ENCODE measurements at places on chromosomes 2 and 18.

GRCh38 chr2:234669621-234670020 lies 172.7 kb upstream of the ARL4C start:
- DNase-seq: no peak

DNA sequence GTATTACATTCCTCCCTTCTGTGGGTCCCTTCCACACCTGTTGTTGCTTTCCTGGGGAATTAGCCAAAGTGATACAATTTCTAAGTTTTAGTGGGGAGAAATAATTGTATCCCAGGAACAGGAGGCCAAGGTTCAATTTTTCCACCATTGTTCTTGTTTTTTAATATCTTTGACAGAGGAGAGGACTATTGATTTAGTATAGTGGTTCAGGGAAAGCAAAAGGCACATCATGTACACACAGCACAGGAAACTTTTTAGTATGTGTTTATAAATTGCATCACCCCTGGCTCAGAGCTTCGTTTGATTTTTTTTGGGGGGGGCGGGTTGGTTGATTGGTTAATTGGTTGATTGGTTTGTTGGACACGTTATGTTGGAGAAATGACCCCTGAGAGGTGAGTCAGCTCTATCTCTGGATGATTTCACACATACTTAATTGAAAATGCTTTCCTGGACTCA lies 431.6 kb downstream of the PID1 start:
- no peak for DNase-seq

- DNase-seq: no peak
These were observed 81.7 kb upstream of the TAF1B start for GRCh38 chr2:9761577-9761976.

DNA sequence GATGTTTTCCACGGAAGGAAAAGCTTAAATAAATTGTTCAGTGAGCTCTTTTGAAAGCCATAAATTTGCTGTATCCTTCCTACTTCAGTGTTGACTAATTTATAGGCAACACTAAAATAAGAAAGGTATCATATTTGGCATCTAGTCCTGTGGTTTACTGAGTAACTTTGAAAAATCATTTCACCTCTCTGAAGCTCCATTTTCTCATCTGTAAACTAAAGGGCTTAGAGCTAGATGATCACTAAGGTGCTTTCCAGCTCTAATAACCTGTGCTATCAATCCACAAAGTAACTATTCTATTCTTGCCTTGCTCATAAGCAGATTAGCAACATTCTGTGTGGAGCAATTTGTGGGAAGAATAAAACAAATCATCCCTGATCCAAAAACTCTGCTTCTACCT lies 3.6 kb upstream of the MYOM1 start:
- DNase-seq: no peak

GRCh38 chr2:112724591-112725525 lies 4.0 kb downstream of the NT5DC4 start:
- DNase-seq: no peak

DNA sequence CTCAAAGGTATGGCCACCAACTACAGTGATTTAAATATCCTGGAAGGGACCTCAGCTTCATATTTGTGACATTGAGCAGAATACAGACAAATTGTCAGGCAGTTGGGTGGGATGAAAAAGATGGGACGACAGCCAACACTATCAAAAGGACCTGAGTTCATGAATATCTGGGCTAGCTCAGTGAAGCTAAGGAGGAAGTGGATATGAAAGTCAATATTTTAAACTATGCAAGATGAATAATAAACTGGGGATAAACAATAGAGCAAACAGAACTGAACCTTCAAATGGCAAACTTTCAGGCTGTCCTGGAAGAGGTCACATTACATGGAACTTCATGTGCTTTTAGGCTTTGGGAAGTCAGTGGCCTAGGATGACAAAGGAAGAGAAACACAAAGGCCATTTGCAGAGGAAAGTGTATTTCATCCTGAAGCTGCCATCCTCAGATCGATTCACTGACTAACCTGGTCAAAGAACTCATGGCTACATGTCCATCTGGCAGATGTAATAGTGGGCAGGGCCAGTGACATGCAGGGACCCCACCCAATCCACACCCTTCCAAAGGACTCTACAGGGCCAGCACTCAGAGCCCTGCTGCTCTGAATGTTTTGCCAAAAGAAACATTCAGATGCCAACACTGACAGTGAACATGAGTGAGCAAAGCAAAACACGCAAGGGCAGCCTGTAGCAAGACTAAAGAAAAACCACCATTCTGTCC lies 175.7 kb downstream of the ETAA1 start:
- no peak for DNase-seq

DNA sequence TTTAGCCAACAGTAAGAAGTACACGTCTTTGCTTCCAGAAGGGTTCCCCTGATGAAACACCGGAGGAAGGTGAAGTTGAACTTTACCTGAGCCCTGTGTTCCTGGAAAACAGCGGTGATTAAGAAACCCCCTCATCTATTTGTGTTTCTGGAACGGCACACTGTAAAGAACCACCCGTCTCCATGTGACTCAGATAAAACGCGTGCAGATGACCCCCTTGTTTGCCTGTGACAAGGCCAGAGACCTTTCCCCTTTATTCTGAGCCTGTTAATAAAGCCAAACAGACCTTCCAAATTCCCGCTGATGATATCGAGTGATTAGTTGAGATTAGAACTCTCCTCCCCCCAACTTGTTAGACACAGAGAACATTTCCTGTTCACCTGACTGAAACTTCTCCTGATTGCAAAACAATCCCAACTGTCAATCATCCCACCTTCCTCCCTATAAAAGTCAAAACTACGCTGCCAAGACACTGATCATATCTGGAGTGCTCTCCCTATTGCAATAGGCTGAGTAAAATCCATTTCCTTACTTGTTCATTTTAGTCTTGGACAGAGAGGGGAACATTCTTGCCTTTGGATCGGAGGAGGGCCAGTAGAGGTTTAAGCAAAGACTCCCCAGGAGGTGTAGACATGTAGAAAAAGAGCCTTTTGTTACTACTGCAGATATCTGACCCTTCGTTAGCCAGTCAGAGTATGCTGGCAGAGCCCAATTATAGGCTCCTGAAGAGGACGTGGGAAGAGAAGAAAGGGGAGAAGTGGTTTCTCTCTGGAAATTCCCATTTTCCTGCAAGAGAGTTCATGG lies 914 bp upstream of the IWS1 start:
- no peak for DNase-seq

DNA sequence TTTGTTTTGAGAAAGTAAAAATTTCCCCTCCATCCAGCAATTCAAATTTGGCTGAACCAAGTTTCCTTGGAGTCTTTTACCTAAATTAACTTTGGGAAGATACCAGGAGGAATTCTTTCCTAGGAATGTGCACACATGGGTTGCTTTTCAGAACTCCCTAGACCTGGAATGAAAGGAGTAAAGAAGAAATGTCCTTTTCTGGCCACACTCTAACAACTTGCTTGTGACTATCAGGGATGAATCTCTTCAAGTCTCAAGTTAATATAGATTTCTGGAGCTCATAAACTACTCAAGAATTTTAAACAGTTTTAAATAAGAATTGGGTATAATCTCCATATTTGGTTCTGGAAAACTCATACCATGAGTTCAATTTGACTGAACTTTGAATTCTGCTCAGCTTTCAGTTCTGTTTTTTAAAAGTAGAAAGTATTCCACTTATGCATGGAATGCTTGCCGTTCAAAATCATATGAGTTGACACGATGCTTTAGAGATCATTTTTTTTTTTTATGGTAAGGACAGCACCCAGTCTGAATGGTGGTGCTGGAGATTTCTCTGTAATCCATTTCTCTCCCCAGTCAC lies 7.7 kb downstream of the RASGRP3 start:
- DNase-seq: no peak

GRCh38 chr2:219027511-219028055 lies 13.7 kb downstream of the CFAP65 start:
- no peak for DNase-seq

DNA sequence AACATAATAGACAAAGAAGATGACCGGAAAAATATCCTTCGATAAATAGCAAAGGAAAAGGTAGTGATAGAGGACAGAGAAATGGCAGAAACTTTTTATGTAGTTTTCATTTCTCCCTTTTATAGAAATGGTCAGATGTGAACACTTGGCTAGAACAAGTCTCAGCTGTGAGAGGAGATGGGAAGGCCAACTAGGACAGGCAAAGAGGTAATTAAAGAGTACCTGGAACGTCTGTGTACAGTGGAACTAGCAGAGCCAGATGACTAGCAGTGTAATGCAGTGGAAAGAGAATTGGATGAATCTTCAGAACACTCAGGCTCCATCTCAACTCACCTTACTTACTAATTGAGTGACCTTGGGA lies 69.2 kb downstream of the NABP1 start:
- no peak for DNase-seq

- no peak for DNase-seq
These were observed 112.8 kb downstream of the NDUFA10 start for GRCh38 chr2:239912171-239912937.

GRCh38 chr2:10242451-10242850 lies 60.3 kb upstream of the HPCAL1 start:
- no peak for DNase-seq

DNA sequence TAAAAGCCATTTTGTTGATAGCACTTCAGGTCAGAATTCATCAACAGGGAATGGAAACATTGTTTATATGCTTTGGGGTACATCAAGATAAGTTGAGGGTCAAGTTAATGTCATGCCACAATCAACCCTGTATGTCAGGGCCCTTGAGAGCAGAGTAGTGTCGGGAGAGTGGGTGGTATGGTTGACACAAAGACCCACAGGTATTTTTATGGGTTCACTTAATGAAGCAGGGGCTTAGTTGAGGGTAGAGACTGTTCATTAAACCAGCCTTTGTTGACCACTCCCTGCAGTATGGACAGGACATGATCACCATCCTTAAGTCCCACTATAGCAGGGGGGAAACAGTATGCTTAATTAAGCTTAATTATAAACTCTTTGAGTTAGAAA lies 5.7 kb downstream of the RPL37A start:
- DNase-seq: no peak

- no peak for DNase-seq
These were observed 134.0 kb downstream of the HDAC4 start for GRCh38 chr2:239266779-239267287.

DNA sequence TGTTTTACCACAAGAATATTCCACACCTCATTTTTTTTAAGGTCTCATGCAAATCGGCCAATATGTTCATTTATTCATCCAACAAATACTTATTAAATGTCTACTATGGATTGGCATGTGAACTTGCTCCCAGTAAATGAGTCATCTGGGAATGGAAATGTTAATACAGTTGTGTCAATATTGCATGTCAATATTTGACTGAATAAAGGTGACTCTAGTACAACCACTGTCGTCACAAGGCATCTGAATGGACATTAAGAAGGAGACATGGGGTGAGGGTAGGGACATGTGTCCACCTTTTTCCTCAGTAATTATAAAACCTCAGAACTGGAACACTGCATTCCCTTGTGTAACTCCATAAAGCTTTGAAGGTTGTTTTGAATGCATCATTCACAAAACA lies 365.4 kb downstream of the ADCYAP1 start:
- DNase-seq: no peak

DNA sequence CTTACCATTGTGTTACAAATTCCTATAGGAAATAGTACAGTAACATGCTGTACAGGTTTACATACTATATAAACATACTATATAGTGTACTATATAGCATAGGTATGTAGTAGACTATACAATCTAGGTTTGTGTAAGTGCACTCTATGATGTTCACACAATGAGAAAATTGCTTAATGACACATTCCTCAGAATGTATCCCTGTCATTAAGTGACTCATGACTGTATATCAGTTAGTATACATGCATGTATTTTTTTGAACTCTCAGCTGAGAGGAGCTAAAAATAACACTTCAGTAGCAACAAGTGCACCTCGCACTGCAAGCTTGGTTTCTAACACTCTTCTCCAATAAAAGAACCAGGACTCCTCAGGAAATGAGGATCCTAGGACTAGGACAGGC lies 19.5 kb upstream of the ASXL3 start:
- DNase-seq: no peak

All from COR-L47 (cell line).